ENCODE measurements at places on chromosomes 5 and 9. TPM values are rescaled to one million over a fixed set of nuclear protein-coding genes. Genes with fewer than 3 reads are reported as not detected.

FOXE1 gene
- 0.07 TPM for total RNA-seq

ECSCR gene
- total RNA-seq, result 2.2 TPM

NR6A1 gene
- 0.39 TPM for total RNA-seq

AJM1 gene
- total RNA-seq, result 4.0 TPM

PLPP7 gene
- total RNA-seq, result 18.9 TPM

RIMOC1 gene
- 17.2 TPM for total RNA-seq

POU5F2 gene
- 1.2 TPM for total RNA-seq

CD74 gene
- 1.3 TPM for total RNA-seq

PCDHGA9 gene
- 5.5 TPM for total RNA-seq

AGXT2 gene
- total RNA-seq, result not detected

FOXD4L6 gene
- total RNA-seq, result 0.17 TPM

SPATA31A3 gene
- not detected for total RNA-seq

SPATA31A7 gene
- not detected for total RNA-seq

SPINK5 gene
- total RNA-seq, result not detected

FCN2 gene
- total RNA-seq, result not detected

TYRP1 gene
- total RNA-seq, result 2.5 TPM

ZNF189 gene
- 17.5 TPM for total RNA-seq

MSANTD3 gene
- total RNA-seq, result 59.2 TPM

CD274 gene
- total RNA-seq, result 4.8 TPM

TLX3 gene
- not detected for total RNA-seq

GDNF gene
- total RNA-seq, result 0.13 TPM

GADD45G gene
- total RNA-seq, result 0.36 TPM

TAF11L10 gene
- total RNA-seq, result not detected

PCDHGB2 gene
- total RNA-seq, result 3.9 TPM

F2RL2 gene
- total RNA-seq, result 34.1 TPM

PSMD5 gene
- total RNA-seq, result 27.3 TPM

ELAVL2 gene
- total RNA-seq, result not detected

DOLK gene
- total RNA-seq, result 30.9 TPM

INVS gene
- 30.8 TPM for total RNA-seq

ANKRD31 gene
- total RNA-seq, result under 0.01 TPM

PHYHD1 gene
- total RNA-seq, result 9.3 TPM

MAP1B gene
- total RNA-seq, result 199 TPM

OR13J1 gene
- not detected for total RNA-seq

ARID3C gene
- total RNA-seq, result 0.36 TPM

PRRC2B gene
- 117 TPM for total RNA-seq

TMED9 gene
- total RNA-seq, result 380 TPM

FOXD4L4 gene
- total RNA-seq, result 0.20 TPM

GRXCR2 gene
- not detected for total RNA-seq

FAM163B gene
- total RNA-seq, result 0.39 TPM

MCTP1 gene
- total RNA-seq, result 1.3 TPM

MARCHF3 gene
- total RNA-seq, result 19.9 TPM

BTNL8 gene
- total RNA-seq, result not detected

Measured in smooth muscle cell of the pulmonary artery (primary cell).